ENCODE measurements at places on chromosomes 3 and 15. TPM values are rescaled to one million over a fixed set of nuclear protein-coding genes. Genes with fewer than 3 reads are reported as not detected.

- no peak for DNase-seq
Observed at GRCh38 chr3:129353589-129353941, 74.9 kb downstream of the EFCAB12 start.

GRCh38 chr3:16337856-16338540, 73.0 kb downstream of the OXNAD1 start:
- no peak for DNase-seq

- DNase-seq: no peak
Observed at GRCh38 chr15:67559158-67559557, 16.7 kb downstream of the MAP2K5 start.

GRCh38 chr15:36108541-36108940, 470.9 kb upstream of the CDIN1 start:
- no peak for DNase-seq

GRCh38 chr3:114499976-114500375, 206.1 kb downstream of the TIGIT start:
- no peak for DNase-seq

GRCh38 chr15:99153026-99153535, 48.2 kb downstream of the SYNM start:
- no peak for DNase-seq

GRCh38 chr3:159711560-159712333, 276.9 kb upstream of the IL12A start:
- DNase-seq: no peak

GRCh38 chr3:37625690-37626360, 235.9 kb upstream of the CTDSPL start:
- no peak for DNase-seq

- no peak for DNase-seq
Observed at GRCh38 chr15:90840954-90841353, 27.4 kb upstream of the FURIN start.

ECE2 gene
- total RNA-seq: not detected

GRCh38 chr15:68045289-68046265, 8.5 kb upstream of the PIAS1 start:
- DNase-seq: no peak

TRIM42 gene
- total RNA-seq: not detected

C3orf62 gene
- total RNA-seq: 3.1 TPM

All from tibial nerve (tissue), 4 donors.